ENCODE measurements at places on chromosomes 7 and 10. TPM values are rescaled to one million over a fixed set of nuclear protein-coding genes. Genes with fewer than 3 reads are reported as not detected.

TCTN3 gene
- total RNA-seq = 45.0 TPM

GRCh38 chr7:84589012-84589411, 394.4 kb upstream of the SEMA3A start:
- no peak for DNase-seq

GOLGA7B gene
- total RNA-seq = 2.7 TPM

GRCh38 chr10:110859973-110860376, 11.8 kb upstream of the PDCD4 start:
- DNase-seq = no peak

PRPS1L1 gene
- not detected for total RNA-seq

DNA sequence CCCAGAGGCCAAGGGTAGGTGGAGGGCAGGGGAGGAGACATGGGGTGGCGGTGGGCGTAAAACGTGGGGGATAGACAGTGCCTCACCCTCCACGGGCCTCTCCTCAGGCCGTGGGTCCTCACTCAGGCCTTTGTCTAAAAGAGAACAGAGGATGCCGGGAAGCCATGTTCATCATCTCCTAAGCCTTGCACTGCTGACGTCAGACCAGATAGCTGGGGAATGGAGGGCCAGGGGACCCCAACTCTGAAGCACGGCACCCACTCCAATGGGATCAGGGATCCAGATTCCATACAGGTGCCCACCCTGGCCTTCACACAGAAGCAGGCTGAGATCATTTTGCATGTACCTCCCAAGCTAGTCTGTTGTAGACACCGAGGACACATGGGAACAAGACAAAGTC, 83.4 kb upstream of the TMEM248 start:
- no peak for DNase-seq

HECW1 gene
- total RNA-seq = 0.46 TPM

GRCh38 chr10:76982671-76983070, 654.9 kb downstream of the KCNMA1 start:
- DNase-seq = no peak

PAPSS2 gene
- 11.4 TPM for total RNA-seq

DNA sequence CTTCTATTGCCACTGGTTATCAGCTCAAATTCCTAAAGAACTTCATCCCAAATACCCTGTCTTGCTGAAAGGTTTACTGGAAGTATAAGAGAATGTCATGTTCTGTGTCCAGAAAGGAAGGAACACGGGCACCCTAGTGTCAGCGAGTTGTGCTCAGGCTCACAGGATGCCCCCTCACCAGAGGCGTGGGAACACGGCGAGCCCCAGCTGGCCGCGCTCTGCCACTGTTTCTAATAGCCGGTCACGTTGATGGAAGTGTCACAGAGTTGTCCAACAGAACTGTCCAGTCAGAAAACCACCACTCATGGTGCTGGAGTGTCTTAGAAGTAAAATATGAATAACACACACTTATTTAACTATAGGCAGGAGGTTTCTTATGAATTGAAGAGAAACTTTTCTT, 72.8 kb downstream of the FIGNL1 start:
- DNase-seq = no peak

DNA sequence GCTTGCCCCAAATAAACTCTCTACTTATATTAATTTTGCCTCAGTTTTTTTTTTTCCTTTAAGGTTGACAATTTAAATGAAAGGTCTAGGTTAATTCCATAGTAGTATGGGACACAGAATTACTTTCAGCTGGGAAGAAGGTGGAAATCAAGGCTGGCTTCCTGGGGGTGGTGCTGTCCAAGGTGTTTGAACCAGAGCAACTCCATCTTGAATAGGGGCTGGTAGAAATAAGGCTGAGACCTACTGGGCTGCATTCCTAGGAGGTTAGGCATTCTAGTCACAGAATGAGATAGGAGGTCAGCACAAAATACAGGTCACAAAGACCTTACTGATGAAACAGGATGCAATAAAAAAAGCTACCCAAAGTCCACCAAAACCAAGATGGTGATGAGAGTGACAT, 1190.8 kb upstream of the AUTS2 start:
- DNase-seq = no peak

GRCh38 chr7:55260171-55260570, 105.0 kb upstream of the LANCL2 start:
- DNase-seq = no peak

PPP1R3A gene
- total RNA-seq = not detected

- no peak for DNase-seq
Measured at GRCh38 chr7:55556031-55556430, 16.3 kb downstream of the VOPP1 start.

LRMDA gene
- total RNA-seq = 24.3 TPM
